ENCODE measurements at places on chromosomes 12 and 14. TPM values are rescaled to one million over a fixed set of nuclear protein-coding genes. Genes with fewer than 3 reads are reported as not detected.
A peak's percentile ranks its signal among the peaks of the same experiment; 100 is the strongest.

The EML5 gene
- polyA plus RNA-seq: 0.20 TPM

The CLECL1 gene
- polyA plus RNA-seq: 52.9 TPM

The RTL1 gene
- polyA plus RNA-seq: not detected

- no peaks in the 10 kb centered on the region for H3K27me3 ChIP-seq
- H3K36me3 ChIP-seq: no peaks in the 10 kb centered on the region
- DNase-seq: no peak
- no peaks in the 10 kb centered on the region for H3K4me1 ChIP-seq
- no peak within 1 kb of the TSS for H3K27ac ChIP-seq
These were observed at the start of gene MEG3 for GRCh38 chr14:100825713-100826331. Gene MEG3 (plus strand): TSS chr14:100826118.

- H3K27ac ChIP-seq: no peak overlapping the region
- H3K4me1 ChIP-seq: peaks cover 6% of the 10 kb centered on the region
- DNase-seq: no peak
- H3K27me3 ChIP-seq: no peaks in the 10 kb centered on the region
- H3K4me3 ChIP-seq: no peak overlapping the region
These were observed 216.8 kb downstream of the TTC8 start for GRCh38 chr14:89041257-89041582.

- H3K4me1 ChIP-seq: peaks cover 6% of the 10 kb centered on the region
- peak overlapping the region; percentile 68 for H3K4me3 ChIP-seq
These were observed 18.1 kb downstream of the VSX2 start for GRCh38 chr14:74257078-74257940.

GRCh38 chr12:51976376-51977160 is 25.1 kb downstream of the ACVR1B start:
- DNase-seq: no peak
- peaks cover 18% of the 10 kb centered on the region for H3K4me1 ChIP-seq
- no peak overlapping the region for H3K4me3 ChIP-seq
- no peaks in the 10 kb centered on the region for H3K27me3 ChIP-seq

DNA sequence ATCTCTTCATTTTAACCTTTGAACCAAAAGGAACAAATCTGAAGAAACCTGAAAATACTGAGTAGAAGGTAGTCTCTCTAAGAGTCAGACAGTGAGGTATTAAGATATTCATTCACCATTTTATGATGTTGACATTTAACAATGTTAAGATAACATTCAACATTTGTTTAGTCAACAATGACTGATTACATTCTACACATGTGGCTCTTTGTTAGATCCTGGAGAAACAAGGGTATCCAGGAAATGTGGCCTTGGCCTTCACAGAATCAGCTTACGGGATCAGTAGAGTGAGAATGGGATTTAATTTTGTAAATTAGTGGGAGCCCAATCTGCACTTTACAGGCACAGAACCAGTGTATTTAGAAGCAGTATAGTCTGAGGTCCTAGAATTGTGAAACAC is 355.5 kb downstream of the KCNH5 start:
- H3K4me1 ChIP-seq: no peaks in the 10 kb centered on the region
- no peak overlapping the region for H3K27ac ChIP-seq
- no peaks in the 10 kb centered on the region for H3K27me3 ChIP-seq
- DNase-seq: no peak
- H3K36me3 ChIP-seq: no peaks in the 10 kb centered on the region

GRCh38 chr12:48980389-48980952 is 2.3 kb downstream of the WNT1 start:
- H3K4me3 ChIP-seq: peak overlapping the region; percentile 61
- no peaks in the 10 kb centered on the region for H3K36me3 ChIP-seq
- DNase-seq: no peak
- H3K27me3 ChIP-seq: peaks cover 26% of the 10 kb centered on the region
- H3K27ac ChIP-seq: no peak overlapping the region
- peaks cover 34% of the 10 kb centered on the region for H3K4me1 ChIP-seq

DNA sequence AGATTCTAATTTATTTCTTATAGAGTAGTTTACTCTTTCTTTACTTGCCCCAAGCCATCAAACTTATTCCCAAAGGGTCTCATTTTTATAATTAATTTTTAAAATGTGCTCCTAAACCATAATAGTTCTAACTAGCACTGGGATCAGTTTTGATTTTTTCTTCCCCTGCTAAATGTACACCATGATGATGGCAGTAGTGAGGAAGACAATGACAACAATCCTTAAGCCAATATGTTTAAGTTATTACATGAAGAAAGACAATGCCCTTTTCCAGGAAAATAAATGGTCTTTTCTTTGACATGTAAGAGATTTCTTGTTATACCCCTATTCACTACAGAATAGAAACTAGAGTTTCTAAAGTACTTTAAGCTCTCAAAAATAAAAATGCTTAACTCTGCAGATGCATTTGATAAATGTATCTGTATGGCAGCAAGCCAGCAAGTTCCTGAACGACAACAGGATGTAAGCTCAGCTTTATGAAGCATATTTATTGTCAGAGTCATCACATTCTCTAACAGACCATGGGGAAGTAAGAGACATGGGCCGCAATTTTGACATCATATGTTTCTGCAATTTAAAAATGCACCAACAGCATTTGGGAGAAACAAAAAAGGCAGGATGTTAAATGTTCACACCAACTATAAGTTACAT is 36.0 kb upstream of the SNX6 start:
- H3K27me3 ChIP-seq: no peaks in the 10 kb centered on the region
- no peaks in the 10 kb centered on the region for H3K4me1 ChIP-seq
- no peak overlapping the region for H3K27ac ChIP-seq
- DNase-seq: no peak
- H3K36me3 ChIP-seq: no peaks in the 10 kb centered on the region

DNA sequence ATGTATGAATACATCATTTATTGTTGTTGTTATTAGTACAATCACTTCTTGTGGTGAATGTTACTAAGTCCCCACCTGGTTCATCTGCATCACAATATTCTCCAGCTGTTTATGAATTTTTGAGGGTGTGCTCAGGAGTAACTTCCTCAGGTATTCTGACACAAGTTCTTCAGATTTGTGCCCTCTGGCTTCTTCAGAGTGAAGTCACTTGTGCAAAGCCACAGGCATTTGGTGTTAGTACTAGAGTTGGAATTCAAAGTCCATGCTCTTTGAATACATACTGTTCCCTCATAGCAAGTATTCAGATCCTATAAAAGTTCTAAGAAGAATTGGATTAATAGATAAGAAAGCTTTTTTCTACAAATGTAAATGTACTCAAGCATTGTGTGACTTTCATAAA is 150.3 kb upstream of the AVPR1A start:
- H3K27me3 ChIP-seq: no peaks in the 10 kb centered on the region
- no peak overlapping the region for H3K4me3 ChIP-seq
- DNase-seq: no peak

GRCh38 chr12:20120403-20120725 is 248.0 kb upstream of the PDE3A start:
- H3K4me3 ChIP-seq: no peak overlapping the region
- H3K36me3 ChIP-seq: no peaks in the 10 kb centered on the region
- no peaks in the 10 kb centered on the region for H3K27me3 ChIP-seq
- no peak for DNase-seq
- H3K27ac ChIP-seq: no peak overlapping the region

Measured in GM12878 (cell line).